ENCODE measurements at places on chromosomes 4 and X.

DNA sequence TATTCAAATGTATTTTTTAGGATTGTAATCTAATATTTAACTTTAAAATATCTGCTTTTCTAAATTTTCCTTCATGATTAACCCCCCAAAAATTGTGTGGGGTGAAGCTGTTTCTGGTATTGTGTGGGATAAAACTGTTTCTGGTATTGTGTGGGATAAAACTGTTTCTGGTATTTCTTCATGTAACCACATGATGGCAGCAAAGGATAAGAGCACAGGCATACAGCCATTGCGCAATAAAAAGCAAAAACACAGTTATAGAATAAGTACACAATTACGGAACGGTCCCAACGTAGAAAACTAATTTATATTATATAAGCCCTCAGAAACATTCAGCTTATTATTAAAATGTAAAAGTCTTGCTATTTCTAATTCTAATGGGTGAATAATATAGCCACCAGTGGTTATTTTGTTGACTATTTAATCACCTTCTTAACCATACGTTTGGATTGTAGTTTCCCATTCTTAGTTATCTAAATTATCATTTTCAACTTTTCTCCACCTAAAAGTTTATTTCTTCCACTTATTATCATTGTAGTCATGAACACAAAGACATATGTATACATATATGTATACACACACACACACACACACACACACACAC, 333.9 kb upstream of the FSTL5 start:
- no peak for DNase-seq

GRCh38 chr4:17323554-17324385, 188.1 kb downstream of the QDPR start:
- no peak for DNase-seq

DNA sequence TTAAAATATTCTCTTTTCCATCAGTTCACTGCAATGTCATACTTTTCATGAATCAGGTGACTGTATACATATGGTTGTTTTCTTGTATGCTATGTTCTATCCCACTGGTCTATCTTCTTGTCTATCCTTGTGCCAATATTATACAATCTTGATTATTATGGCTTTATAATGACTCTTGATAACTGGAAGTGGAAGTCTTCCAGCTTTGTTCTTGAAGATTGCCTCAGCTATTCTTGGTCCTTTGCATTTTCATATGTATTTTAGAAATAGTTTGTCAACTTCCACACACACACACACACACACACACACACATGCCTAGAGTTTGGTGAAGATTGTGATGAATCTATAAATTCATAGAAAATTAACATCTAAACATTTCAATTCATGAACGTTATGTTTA, 67.9 kb downstream of the SHROOM3 start:
- no peak for DNase-seq

GRCh38 chr4:26372525-26373172, 51.8 kb downstream of the RBPJ start:
- DNase-seq, result peak; percentile 3

- DNase-seq, result no peak
Measured at GRCh38 chr4:138103597-138104283, 138.4 kb downstream of the SLC7A11 start.

DNA sequence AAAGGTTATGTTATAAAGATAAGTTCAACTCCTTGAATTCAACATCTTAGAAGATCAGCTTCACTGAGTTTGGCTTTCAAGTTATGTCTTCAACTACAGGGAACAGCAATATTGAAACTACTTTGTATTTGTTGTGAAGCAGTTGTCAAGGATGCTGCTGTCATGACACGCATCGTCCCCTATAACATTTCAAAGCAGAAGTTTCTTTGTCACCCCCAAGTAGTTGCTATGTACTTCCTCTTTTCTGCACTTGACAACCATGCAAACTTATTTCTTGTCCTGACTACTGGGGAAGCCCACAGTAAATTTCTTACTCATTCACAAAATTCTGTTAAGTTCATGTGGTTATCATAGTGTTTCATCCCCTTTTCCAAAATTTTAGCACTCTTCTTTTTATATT, 14.3 kb downstream of the ANTXR2 start:
- no peak for DNase-seq

GRCh38 chrX:76920607-76921006, 493.1 kb downstream of the MAGEE1 start:
- DNase-seq, result no peak

DNA sequence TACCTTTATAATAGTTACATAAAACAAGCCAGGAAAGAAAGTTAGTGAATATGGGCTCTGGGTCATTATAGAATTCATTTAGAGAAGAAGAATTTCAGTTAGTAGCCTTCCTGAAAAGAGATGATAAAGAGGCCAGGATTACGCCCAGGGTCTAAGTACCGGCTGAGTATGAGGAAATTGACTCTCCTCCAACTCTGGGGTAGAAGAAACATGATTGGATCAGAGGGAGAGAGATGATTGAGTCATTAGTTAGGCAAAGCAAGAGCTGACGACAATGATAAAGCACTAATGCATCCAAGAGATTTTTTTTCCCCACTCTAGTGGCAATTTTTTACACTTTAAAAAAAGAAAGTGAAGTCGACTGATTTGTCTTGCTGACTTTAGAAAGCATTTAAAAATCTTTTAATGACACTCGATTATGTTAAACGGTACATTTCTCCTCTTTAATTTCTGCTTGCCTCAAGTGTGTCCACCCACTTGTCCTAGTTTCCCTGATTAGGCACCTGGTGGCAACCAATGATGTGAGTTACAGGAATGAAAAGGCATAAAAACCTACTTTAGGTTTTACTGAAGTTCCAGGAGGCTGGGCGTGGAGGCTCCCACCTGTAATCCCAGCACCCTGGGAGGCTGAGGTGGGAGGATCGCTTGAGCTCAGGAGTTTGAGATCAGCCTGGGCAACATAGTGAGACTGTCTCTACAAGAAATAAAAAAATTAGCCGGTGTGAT, 37.3 kb upstream of the IGFBP7 start:
- DNase-seq, result no peak

DNA sequence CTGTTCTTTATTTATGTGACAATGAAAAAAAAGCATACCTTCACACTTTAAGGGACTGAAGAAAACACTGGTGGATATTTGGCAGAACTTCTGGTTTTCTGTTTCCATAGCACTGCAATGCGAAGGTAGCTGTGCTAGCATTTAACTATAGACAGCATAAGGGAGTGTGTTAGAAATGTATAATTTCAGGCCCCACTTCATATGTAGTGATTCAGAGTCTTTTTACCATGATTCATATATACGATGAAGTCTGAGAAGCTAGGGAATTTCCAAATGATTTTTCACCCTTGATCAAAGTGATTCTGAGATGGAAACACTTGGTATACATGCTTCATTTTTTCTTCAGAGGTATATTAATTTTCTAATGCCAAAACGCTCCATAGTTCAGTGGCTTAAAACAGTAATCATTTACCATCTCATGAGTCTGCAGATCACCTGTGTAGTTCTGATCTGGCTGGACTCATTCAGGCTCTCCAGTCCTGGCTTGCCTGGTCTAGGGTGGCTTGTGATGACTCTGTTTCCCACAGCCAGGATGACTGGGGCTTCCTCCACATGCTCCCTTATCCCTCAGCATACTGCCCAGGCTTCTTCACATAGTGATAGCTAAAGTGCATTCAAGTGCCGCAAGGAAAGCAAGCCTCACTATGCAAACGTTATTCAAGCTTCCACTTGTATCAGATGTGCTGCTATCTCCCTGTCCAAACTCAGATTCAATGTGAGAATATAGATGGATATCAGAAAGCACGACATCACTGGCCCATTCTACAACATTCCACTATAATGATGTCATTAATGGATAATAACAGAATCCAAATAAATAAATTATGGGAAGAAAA, 790.1 kb downstream of the TECRL start:
- DNase-seq, result no peak

GRCh38 chrX:12139934-12140611, 1.8 kb downstream of the FRMPD4 start:
- no peak for DNase-seq

- no peak for DNase-seq
Measured at GRCh38 chr4:186137196-186137794, 32.8 kb downstream of the FAM149A start.

GRCh38 chr4:88791274-88791673, 93.6 kb upstream of the NAP1L5 start:
- DNase-seq, result no peak

DNA sequence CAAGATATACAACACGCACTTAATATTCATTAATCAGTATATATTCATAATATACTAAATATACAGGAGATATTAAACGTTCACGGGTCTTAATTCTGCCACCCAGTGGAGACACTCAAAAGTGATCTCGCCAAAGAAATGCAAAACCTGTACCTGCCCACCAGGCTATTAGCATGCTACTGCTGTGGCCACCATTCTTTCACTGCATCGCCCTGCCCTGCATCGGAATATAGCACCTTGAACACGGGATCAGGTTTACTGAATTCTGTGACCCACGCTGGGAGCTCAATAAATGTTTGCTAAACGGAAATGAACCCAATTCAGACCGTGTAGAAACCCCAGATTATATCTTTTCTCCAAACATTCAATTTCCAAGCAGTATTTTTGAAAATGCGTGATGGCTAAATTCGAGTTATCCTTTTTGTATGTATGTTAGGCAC, 840 bp upstream of the CLCN3 start:
- no peak for DNase-seq

GRCh38 chr4:181200076-181200475, 1043.1 kb upstream of the TENM3 start:
- DNase-seq, result no peak

- DNase-seq, result no peak
Measured at GRCh38 chrX:111244235-111244750, 26.0 kb downstream of the CAPN6 start.

DNA sequence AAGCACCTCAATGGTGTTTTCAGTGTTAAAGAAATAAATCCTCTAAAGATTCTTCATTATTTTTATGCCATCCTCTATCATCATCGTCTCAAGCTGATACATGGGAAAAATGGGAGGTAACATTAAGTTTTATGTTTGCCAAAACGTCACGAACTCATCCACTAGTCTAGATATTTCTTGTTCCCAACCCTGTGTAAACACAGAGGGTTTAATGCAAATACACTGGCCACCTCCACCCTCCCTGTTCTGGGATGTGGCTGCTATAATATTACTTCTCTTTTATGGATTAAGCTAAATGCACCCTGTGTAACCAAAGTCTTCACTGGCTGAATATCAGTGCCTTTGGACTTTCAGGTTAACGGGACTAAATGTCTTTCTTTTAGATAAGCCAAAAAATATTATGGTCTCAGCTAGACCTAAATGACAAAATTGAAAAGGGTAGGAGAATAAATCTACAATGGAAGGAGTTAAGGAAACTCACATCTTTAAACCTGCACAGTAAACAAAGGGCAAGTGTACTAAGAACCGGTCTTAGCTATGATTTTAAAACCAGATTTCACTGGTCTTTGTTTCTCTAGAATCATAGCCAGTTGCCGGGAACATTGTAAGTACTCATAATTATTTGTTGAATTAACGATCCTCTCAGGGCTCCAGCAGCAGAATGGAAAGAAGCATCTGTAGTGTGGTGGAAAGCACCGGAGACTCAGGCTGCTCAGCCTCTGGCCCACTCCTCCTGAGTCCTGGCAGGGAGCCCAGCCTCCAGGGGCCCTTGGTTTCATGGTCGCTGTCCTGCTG, 103.5 kb upstream of the NOCT start:
- no peak for DNase-seq

- no peak for DNase-seq
Measured at GRCh38 chr4:157075811-157076577, at the start of gene GLRB. Gene GLRB, plus strand, starts transcription at chr4:157076150. Its CDS starts 1,875 bp downstream, at chr4:157078025.

GRCh38 chr4:40409835-40410234, 74.7 kb downstream of the CHRNA9 start:
- DNase-seq, result no peak

DNA sequence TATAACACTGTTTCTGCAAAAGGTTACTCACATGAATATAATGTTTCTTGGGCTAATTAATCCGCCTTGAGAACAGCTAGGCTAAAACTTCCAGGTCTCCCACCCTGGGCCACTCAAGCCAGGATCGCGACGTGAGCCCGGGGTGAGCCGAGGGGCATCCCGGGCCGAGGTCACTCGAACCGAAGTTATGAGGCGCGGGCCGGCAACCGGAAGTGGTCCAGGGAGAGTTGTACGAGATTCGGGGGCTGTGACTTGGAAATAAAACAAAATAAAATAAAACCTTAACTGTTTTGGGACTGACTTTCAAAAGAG, 317 bp downstream of the CMC4 start:
- no peak for DNase-seq

DNA sequence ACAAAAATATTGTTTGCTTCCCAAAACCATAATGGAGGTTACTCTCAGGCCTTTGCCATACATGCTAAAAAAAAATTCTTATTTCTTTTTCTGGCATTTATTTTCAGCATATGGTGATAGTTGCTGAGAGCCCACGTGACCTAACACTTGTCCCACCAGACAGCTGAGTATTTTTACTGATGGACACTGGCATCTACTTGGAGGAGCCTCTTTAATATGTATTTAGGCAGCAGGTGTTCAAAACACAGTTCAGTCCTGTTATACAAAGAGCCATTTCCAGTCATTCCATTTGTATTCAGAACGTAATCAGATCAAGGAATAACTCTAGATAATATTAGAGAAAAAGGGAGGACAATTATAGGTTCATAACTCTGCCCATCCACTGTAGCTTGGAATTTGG, 95.5 kb downstream of the CXCL13 start:
- DNase-seq, result no peak

DNA sequence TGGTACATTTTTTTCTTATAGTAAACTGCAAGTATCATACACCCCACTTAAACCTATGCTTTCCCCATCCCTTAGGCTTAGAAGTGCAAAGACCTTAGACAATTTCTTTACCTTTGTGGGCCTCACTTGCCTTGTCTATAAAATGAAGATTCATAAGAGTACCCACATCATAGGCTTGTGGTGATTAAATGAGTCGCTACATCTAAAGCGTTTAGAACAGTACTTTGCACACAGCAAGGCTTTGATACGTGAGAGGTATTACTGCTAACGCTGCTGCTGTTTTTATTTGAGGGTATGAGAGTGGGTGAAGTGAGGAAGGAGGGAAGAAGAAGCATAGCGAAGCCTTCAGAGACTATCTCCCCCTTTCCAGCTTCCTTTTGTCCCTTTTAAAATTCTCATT, 87.8 kb upstream of the RPS6KA3 start:
- no peak for DNase-seq

DNA sequence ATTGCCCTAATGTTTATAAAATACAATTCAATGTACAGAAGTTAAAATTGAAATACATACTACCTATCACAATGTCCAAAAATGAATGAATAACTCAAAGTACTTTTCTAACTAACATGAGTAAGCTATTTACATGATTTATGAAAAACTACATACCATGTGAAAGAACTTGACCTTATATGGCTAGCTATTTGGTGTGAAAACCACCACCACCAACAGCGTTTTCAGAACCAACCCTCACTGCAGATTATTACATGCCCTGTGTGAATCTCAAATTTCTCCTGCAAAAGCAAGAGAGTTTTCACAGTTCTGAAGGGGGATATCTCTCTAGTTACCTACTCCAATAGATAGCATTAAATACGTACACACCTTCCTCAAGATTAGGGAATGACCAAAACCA, 198.5 kb downstream of the SPATA18 start:
- DNase-seq, result no peak

- DNase-seq, result no peak
Measured at GRCh38 chr4:103719105-103719829, 518 bp downstream of the TACR3 start.

Data from pulmonary artery endothelial cell (primary cell).